Spinal cord (tissue), 10 donors: ENCODE measurements at places on chromosomes 6 and 20. TPM values are rescaled to one million over a fixed set of nuclear protein-coding genes. Genes with fewer than 3 reads are reported as not detected.
A peak's percentile ranks its signal among the peaks of the same experiment; 100 is the strongest.

GRCh38 chr20:8292793-8293192 is 160.7 kb downstream of the PLCB1 start:
- no peak for DNase-seq

DNA sequence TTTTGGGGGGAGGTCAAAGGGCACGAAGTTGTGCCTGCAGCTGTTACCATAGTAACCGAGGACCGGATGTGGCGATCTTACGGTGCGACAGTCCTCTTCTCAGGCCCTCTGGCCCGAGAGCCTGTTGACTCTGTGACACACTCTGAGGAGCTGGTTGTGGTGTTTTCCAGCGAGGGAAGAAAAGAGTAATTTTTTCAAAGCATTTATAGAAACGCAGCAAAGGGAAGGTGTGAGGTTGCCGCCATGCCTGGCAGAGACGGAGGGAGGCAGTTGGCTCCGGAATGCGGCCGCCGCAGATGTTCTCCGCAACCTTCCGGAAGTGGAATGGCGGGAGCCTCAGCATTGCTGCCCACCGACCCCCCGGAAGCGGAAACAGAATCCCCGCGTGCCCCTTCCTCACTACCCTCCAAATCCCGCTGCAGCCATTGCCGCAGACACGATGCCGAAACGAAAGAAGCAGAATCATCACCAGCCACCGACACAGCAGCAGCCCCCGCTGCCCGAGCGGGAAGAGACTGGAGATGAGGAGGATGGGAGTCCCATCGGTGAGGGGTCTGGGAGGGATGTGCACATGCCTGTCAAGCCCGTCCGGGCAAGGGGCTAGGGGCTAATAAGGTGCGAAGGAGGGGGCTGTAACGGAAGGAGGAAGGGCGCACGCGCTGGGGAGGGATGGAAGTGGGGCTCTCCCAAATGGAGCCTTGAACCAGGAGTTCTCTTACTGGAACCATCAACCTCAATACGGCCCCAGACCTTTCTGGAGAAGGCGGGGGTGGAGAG is at the start of gene PRR3:
PRR3 (plus strand) TSS at position 390 of the 777 bp plus-strand sequence; CDS start at position 440, 50 bp downstream.
- DNase-seq: peak; percentile 99

The STMND1 gene
- 1.7 TPM for total RNA-seq

DNA sequence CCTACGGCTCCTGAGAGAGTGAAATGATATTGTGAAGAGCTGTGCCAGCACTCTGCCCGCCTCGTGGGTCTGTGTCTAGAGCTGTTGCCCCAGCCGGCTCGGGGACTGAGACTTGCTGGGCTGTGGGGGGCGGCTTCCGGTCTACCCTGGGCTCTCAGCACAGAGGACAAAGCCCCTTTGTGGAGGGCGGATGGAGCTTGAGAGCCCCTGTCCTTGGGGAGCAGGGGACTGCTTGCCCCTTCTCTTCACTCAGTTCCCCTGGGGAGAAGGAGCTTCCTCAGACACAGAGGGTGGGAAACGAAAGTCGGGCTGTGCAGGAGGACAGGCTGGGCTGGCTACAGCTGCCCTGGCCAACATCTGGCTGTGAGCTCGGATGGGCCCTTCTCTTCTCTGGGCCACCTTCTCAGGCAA is 11.0 kb downstream of the SRC start:
- DNase-seq: peak; percentile 38

The TINAG gene
- total RNA-seq: 0.10 TPM

DNA sequence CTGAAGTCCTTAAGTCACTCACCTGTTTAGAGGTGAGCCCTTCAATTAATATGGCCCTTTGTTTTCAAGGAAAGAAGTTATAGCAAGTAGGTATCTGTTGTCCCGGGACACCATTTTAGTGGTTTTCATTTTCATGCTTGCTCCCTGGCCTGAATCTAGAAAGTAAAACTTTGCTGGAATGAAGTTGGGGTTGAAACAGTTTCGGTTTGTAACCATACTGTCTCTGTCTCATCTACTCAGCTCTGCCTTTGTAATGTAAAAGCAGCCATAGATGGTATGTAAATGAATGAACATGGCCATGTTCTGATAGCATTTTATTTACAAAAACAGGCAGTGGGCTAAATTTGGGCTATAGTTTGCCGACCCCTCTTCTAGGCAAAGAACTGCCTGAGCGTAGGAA is 64.9 kb upstream of the GNRH2 start:
- no peak for DNase-seq

The C6orf58 gene
- 0.17 TPM for total RNA-seq

DNA sequence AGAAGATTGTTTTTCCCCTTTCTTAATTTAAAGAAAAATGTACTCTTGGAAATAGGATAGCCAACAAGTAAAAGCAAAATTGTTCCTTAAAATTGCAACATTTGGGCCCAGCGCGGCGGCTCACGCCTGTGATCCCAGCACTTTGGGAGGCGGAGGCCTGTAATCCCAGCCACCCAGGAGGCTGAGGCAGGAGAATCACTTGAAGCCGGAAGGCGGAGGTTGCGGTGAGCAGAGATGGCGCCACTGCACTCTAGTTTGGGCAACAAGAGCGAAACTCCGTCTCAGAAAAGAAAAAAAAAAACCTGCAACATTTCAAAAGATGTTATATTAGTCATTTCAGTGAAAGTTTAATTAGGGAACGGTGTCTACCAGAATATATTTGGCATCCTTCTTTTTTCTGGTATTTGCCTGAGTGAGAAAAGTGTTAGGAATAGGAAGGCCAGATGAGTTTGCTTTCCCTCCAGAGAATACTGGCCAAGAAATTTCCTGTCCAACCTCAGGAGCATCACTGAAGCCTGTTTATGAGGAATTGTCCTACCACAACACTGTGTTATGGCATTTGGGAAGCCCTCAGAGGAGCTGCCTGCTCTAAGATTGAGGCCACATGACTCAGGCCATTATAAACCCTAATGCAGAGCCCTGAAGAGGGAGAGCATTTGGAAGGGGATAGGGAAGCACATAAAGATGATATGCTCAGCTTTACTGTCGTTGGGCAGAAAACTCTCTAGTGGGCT is 1.2 kb upstream of the GJA1 start:
- DNase-seq: no peak

The PNPLA1 gene
- total RNA-seq: not detected

The IPCEF1 gene
- total RNA-seq: 9.4 TPM

The OOEP gene
- not detected for total RNA-seq

DNA sequence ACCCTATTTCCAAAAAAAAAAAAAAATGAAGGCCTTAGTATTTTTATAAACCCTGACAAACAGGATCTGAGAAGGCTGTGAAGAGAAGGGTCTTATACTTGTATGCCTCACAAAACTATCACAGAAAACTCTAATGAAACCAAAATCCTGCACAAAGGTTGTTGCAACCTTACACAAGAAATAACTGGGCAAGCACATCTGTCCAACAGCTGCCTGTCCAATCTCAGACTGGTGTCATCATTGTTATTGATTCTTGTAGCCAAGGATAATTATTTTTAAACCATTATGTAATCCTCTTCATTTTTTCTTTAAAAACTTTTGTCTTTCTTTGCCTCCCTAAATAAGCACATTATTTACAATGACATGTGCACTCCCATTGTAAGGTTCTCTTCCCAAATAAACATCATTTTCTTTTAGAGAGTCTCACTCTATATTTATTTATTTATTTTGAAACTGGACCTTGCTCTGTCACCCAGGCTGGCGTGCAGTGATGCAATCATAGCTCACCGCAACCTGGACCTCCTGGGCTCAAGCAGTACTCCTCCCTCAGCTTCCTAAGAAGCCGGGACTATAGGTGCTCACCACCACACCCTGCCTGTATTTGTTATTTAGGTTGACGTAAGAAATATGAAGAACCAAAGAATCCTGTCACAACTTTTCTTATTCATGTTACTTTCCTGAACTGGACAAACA is 697.1 kb downstream of the DOK5 start:
- DNase-seq: no peak

The PRKN gene
- 9.5 TPM for total RNA-seq

- no peak for DNase-seq
Observed at GRCh38 chr20:54362283-54362682, 113.1 kb upstream of the DOK5 start.

- peak; percentile 55 for DNase-seq
Observed at GRCh38 chr20:46438156-46438750, 31.8 kb upstream of the ELMO2 start.

The IFT52 gene
- 67.3 TPM for total RNA-seq

DNA sequence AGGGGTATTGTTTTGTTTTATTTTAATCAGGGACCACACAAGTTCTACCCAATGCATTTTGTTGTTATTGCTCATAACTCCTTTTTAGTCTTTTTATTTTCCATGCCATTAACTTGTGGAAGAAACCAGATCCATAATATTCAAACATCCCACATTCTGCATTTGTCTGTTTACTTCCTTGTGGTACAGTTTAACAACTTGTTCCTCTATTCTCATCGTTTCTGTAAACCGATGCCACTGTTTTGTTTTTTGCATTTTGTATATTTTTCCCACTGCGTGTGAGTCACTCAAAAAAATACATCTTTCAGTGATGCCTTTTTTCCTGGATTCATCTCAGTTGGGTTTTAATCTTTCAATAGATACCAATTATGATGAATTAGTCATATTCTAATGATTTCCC is 22.3 kb downstream of the SF3B5 start:
- no peak for DNase-seq

The PAX1 gene
- 0.20 TPM for total RNA-seq

- DNase-seq: no peak
Observed at GRCh38 chr20:59323731-59324130, 23.3 kb downstream of the EDN3 start.

- DNase-seq: peak; percentile 23
Observed at GRCh38 chr6:134315974-134316441, 1.9 kb downstream of the SGK1 start.

The SLC35D3 gene
- 0.99 TPM for total RNA-seq
